Fibroblast of skin of abdomen (primary cell): ENCODE measurements at places on chromosomes 3 and 15.

- no peak for DNase-seq
These were observed 65.4 kb upstream of the P2RY1 start for GRCh38 chr3:152769523-152769922.

- DNase-seq: no peak
These were observed 6.3 kb upstream of the MUC20 start for GRCh38 chr3:195714380-195715011.

DNA sequence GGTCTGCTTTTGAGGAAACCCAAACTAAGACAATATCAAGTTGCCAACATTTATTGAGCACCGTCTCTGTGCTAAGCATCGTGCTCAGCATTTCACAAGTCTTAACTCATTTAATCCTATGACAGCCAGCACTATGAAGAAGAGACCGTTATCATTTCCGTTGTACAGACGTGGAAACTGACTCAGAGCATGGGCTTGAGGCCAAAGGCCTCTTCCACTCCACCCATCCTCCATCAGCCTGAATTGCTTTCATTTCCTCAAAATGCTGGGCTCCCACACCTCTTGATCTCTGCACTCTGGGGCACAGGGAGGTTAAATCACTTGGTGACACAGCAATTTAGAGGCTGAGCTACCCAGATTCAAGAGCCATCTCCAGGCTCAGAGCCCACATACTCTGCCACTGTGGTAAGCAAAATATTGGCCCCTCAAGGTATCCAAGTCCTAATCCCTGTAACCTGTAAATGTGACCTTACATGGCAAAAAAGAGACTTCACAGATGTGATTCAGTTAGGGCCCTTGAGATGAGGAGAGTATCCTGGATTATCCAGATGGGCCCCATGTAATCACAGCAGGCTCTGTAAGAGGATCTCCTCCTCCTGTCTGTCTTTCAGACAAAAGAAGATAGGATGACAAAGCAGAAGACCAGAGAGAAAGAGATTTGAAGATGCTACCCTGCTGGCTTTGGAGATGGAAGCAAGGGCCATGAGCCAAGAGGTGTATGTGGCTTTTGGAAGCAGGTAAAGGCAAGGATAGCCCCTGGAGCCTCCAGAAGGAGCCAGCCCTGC lies 24.3 kb upstream of the FLNB start:
- DNase-seq: peak; percentile 91

DNA sequence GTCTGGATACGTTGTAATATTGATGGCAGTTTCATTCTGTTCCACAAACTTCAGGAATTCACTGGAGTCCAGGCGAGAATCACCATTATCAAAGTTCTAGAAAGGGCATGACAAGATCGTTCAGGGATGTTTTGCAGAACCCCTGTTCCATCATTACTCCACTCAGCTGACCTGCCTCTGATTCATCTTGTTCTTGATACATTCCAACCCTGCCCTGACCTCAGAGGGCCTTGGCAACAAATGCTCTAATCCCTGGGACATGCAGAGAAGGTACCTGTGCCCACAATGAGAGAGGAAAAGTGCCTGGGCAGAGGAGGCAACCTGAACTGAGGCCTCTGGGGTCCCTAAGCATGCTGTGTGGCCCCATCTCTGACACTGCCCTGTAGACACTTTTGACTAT lies 45.9 kb downstream of the FSTL1 start:
- no peak for DNase-seq

GRCh38 chr15:51759557-51760070 lies 8.2 kb downstream of the TMOD2 start:
- peak; percentile 98 for DNase-seq

- no peak for DNase-seq
These were observed 193.5 kb downstream of the TNIK start for GRCh38 chr3:171266740-171267073.

- no peak for DNase-seq
These were observed 60.5 kb downstream of the GABRB3 start for GRCh38 chr15:26712335-26712734.

- DNase-seq: peak; percentile 42
These were observed 16.1 kb downstream of the POU1F1 start for GRCh38 chr3:87260270-87260669.

DNA sequence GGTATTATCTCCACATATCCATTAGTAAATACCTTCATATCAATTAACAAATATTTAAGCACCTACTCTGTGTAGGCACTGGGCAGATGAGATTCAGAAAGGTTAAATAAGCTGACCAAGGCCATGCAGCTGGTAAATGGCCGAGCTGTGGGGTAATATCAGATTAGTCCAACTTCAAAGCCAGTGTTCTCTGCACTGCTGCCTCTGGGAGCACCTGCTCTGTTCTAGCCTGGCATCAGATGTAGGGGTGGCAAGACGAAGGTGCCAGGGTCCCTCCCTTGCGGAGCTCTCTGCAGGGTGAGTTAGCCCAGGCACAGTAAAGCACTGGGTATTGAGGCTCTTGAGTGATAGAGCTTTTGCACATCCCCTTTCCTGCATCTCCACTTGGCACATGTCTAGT lies 5.5 kb downstream of the TATDN2 start:
- no peak for DNase-seq

GRCh38 chr3:196406811-196407470 lies 25.3 kb downstream of the UBXN7 start:
- peak; percentile 87 for DNase-seq

DNA sequence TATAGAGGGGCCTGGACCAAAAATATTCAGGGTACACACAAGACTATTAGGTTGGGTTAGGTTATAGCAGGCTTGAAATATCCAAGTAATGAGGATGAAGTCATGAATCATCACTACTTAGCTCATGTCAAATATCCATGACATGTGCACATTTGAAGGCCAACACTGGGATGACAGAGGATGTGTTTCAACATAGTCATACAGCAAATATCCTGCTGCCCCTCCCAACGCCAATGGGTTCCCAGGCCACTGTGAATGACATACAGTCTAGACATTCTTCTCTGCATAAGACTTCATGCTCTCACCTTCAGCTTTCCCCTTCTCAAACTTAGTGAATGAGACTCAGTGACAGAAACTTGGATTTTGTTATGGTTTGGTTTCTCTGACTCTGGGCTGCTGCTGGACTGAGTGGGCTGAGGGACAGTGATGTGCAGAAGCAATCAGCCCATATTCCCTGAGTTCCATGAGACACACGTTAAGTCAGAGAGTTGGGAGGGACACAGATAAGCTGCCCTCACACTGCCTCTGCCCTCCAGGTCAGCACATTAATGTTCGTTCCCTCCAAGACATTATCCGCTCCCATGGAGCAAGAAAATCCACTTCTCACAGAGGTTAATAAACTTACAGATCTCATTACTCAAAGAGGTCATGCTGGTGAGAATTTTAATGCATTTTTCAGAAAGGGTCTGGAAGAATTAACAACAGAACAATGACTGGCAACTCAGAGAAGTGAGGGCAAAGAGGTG lies 15.4 kb downstream of the HOMER2 start:
- peak; percentile 77 for DNase-seq

DNA sequence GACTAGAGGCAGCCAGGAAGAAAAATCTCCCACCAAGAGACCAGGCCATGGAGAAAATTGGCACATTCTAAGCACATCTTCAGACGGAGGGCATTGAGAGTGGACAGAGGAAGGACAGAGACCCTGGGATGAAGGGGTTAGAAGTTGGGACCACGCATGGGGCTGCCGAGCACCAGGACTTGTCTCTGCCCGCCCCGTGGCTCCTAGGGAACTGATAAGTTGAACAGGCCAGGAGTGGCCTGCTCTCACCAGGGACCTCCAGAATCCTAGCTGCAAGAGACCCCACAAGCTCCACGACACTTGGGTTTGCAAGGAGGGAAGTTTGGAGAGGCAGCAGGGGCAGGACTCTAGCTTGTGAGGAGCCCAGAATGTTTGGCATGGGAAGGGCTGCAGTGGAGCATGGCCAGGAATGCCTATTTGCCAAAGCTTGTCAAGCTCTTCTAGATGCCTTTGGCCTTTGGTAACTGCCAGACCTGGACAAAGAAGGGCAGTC lies 355.1 kb downstream of the NSUN3 start:
- DNase-seq: no peak

GRCh38 chr15:61815356-61816083 lies 244.7 kb downstream of the VPS13C start:
- no peak for DNase-seq

- DNase-seq: peak; percentile 42
These were observed 316.6 kb downstream of the RBMS3 start for GRCh38 chr3:29597376-29598008.

DNA sequence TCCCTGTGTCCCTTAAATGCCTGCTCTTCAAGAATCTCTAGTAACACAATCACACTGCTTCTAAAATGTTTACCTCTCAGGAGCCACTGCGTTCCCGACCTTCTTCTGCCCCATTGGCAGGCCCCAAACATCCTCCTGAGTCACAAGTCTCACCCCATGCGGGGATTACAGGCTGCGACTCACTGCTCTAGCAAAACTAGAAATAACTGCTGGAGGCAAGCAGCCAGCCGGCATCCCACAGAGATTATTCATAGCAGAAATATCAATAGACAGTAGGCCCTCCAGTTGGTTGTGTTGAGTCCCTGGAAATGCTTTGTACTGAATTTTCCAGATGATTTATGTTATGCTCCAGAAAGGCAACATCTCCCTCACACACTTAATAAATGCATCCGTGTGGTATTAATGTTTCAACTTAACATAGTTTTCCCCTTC lies 64.8 kb downstream of the RFTN1 start:
- peak; percentile 99 for DNase-seq

GRCh38 chr15:98599909-98600691 lies 48.2 kb upstream of the IGF1R start:
- peak; percentile 77 for DNase-seq

- DNase-seq: no peak
These were observed 379.6 kb upstream of the PDZRN3 start for GRCh38 chr3:74004386-74004785.

DNA sequence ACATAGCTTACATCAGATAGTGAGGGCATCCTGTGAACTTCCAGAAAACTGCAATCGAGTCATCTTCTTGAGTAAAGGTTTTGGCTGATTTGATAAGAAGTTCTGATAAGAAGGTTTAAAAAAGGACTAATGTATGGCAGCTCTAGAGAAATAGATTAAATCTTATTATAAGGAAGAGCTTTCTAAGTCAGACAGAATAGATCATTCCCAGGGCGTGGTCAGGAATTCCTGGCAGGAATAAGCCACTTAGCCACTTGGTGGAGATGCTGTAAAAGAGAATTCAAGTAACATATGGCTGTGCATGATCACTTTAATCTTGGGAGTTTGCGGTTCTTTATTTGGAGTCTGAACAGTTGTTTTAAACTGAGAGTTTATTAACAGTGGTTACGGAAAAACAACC lies 17.4 kb downstream of the PGBD4 start:
- peak; percentile 26 for DNase-seq

DNA sequence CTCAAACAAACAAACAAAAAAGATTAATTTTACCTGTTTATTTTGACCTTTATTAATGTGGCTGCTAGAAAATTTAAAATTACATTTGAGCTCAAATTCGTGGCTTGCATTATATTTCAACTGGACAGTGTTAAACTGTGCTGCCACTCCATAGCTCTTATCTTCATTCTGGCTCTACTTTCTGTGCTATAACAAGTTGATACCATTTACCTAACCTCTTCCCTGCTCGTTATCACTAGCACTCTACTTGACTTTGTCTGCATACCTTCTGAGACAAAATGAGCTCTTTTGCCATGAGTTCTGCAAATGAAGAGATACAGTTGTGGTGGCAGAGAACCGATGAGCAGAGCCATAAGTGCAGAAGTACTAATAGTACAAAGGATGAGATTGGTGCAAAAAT lies 26.4 kb downstream of the MINDY2 start:
- no peak for DNase-seq

- DNase-seq: no peak
These were observed 365.6 kb downstream of the TIGIT start for GRCh38 chr3:114659109-114660061.

GRCh38 chr15:74983725-74984231 lies 11.6 kb upstream of the SCAMP5 start:
- no peak for DNase-seq

DNA sequence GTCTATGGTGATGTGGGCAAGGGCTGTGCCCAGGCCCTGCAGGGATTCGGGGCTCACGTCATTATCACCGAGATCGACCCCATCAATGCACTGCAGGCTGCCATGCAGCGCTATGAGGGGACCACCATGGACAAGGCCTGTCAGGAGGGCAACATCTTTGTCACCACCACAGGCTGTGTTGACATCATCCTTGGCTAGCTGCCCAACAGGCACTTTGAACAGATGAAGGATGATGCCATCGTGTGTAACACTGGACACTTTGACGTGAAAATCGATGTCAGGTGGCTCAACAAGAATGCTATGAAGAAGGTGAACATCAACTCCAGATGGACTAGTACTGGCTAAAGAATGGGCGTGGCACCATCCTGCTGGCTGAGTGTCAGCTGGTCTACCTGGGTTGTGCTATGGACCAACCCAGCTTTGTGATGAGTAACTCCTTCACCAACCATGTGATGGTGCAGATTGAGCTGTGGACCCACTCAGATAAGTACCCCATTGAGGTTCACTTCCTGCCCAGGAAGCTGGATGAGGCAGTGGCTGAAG lies 6.1 kb upstream of the USP8 start:
- peak; percentile 8 for DNase-seq

- peak; percentile 51 for DNase-seq
These were observed 69.8 kb upstream of the SLC4A7 start for GRCh38 chr3:27553886-27554540.

GRCh38 chr3:79139395-79140068 lies 628.3 kb downstream of the ROBO1 start:
- peak; percentile 6 for DNase-seq

- DNase-seq: no peak
These were observed 55.4 kb downstream of the SEMA5B start for GRCh38 chr3:122972141-122972540.

DNA sequence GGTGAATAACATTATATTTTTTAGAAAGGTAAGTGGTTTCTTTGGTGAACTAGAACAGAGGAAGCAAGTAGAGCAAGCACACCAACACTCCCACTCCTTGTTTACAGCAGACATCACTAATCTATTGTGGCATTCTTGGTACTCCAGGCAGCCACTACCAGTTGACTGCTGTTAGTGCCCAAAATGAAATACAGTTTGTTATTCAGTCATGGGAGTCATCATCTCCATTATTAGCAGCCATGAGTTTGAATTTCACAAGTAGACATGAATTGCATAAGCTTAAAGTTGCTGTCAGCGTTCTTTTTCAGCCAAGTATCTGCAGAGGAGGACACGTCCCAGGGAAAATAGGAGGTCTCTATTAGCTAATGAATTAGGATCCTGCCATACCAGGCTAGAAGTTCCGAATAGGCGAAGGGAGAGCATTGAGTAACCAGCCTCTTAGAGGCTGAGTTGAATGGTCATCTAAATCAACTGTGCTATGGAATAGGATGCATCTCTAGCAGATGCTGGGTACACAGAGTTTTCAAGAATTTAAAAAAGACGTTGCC lies 252.7 kb upstream of the ICE2 start:
- DNase-seq: no peak

GRCh38 chr3:129473067-129473768 lies 33.2 kb downstream of the IFT122 start:
- no peak for DNase-seq

GRCh38 chr15:31439328-31439727 lies 112.7 kb downstream of the KLF13 start:
- no peak for DNase-seq

DNA sequence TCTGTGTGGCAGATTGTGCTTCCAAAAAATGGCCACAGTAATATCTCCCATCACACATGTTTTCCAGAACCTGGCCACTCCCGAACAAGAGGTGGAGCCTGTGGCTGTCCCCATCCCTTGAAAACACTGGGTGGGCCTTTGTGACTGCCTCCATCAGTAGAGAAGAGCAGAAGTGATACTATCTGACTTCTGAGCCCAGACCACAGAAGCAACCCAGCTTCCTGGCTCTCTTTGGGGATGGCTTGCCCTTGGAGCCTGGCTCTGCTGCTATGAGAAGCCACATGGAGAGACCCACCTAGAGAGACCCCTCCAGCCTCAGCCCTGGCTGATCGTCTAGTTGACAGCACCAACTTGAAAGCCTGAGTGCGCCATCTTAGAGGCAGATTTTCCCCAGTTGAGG lies 39.8 kb upstream of the CMTM8 start:
- no peak for DNase-seq
